Naive thymus-derived CD8-positive, alpha-beta T cell (primary cell): ENCODE measurements at places on chromosomes 6 and 20.
A peak's percentile ranks its signal among the peaks of the same experiment; 100 is the strongest.

DNA sequence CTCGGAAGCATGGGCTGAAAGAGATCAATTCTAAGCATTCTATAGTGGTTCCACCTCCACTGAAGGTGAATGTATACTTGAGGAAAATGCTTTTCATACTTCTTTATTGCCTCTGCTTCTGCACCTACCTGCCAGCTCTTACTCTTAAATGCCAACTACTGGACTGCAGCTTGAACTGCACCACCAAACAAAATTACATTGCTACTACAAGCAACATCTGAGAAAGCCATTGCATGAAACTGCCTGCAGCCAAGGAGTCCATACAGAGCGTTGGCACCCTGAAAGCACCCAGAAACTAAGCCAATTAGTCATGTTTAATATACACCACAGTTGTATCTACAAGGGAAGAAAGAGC lies 440.9 kb downstream of the BTBD3 start:
- no peaks in the 10 kb centered on the region for H3K4me1 ChIP-seq
- no peaks in the 10 kb centered on the region for H3K36me3 ChIP-seq
- no peak for DNase-seq
- H3K4me3 ChIP-seq, result no peak overlapping the region
- H3K27me3 ChIP-seq, result no peaks in the 10 kb centered on the region

GRCh38 chr6:22108199-22108598 lies 188.6 kb downstream of the PRL start:
- DNase-seq, result no peak
- no peaks in the 10 kb centered on the region for H3K4me1 ChIP-seq
- H3K27ac ChIP-seq, result no peak overlapping the region

DNA sequence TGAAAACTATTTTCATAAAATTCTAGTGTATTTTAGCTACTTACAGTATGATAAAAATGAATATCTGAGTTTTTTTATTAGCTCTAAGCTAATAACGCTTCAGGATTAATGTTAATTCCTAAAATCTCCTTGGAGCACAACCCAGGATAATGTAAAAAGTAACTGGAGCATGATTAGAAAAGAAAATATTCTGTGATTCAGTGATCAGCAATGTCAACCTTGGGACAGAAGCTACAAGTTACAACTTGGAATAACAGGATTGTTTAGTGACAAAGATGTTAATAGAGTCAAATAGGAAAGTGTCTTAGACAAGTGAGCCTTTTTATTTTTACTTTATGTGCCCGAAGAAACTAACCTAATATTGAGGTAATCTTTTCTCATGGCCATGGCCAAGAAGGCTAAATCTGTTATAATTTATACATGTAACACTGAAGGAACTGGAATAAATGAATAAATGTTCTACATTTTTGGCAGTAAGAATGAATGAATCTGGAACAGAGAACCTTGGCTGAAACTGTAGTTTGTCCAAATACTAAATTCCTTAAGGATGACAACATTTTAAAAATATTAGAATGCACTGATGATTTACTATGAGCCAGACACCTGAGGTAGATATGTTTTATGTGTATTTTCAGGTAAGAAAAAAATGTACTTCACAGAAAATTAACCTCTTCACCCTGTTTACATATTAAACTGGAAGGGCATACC lies 994.0 kb downstream of the GRIK2 start:
- H3K27me3 ChIP-seq, result no peaks in the 10 kb centered on the region
- H3K36me3 ChIP-seq, result no peaks in the 10 kb centered on the region
- no peak overlapping the region for H3K4me3 ChIP-seq
- H3K4me1 ChIP-seq, result no peaks in the 10 kb centered on the region

- H3K27ac ChIP-seq, result peak overlapping the region; percentile 98
- H3K4me3 ChIP-seq, result peak overlapping the region; percentile 95
- H3K36me3 ChIP-seq, result no peaks in the 10 kb centered on the region
- DNase-seq, result peak; percentile 61
Measured at GRCh38 chr6:26197933-26198721, 110.9 kb downstream of the HFE start.

- DNase-seq, result no peak
- H3K4me1 ChIP-seq, result no peaks in the 10 kb centered on the region
- H3K36me3 ChIP-seq, result no peaks in the 10 kb centered on the region
- no peak overlapping the region for H3K27ac ChIP-seq
Measured at GRCh38 chr6:56664029-56664428, 21.3 kb upstream of the DST start.

- DNase-seq, result no peak
- H3K27ac ChIP-seq, result no peak overlapping the region
- H3K36me3 ChIP-seq, result no peaks in the 10 kb centered on the region
- H3K27me3 ChIP-seq, result no peaks in the 10 kb centered on the region
Measured at GRCh38 chr6:95784869-95785268, 207.5 kb downstream of the MANEA start.

GRCh38 chr20:24160563-24161281 lies 172.1 kb upstream of the GGTLC1 start:
- H3K4me3 ChIP-seq, result no peak overlapping the region
- no peaks in the 10 kb centered on the region for H3K27me3 ChIP-seq
- no peaks in the 10 kb centered on the region for H3K36me3 ChIP-seq
- peak; percentile 12 for DNase-seq

GRCh38 chr6:112618849-112619248 lies 271.7 kb downstream of the RFPL4B start:
- H3K4me1 ChIP-seq, result no peaks in the 10 kb centered on the region
- H3K27me3 ChIP-seq, result no peaks in the 10 kb centered on the region
- no peak overlapping the region for H3K27ac ChIP-seq
- H3K4me3 ChIP-seq, result no peak overlapping the region
- H3K36me3 ChIP-seq, result no peaks in the 10 kb centered on the region

DNA sequence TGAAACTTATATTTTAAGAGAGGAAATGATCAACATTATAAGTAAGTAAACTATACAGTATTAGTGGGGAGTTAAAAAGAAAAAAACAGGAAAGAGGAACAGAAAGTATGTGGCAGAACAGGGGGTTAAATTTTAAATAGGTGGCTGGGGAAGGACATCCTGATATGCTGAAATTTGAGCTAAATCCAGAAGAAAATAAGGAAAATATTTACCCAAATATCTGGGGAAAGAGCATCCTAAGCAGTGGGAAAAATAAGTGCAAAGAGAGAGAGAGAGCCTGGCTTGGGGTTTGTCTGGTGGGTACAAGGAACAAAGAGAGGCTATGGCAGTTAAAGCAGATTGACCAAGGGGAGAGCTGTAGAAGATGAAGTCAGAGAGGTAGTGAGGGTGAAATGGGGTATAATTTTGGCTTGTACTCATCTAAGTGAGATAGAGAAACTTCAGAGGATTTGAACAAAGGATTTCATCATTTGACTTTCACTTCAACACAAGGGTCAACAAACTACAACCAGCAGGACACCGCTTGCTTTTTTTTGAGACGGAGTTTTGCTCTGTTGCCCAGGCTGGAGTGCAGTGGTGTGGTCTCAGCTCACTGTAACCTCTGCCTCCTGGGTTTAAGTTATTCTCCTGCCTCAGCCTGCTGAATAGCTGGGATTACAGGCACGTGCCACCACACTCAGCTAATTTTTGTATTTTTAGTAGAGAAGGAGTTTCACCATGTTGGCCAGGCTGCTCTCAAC lies 328.4 kb upstream of the CNR1 start:
- H3K4me3 ChIP-seq, result no peak overlapping the region
- H3K27me3 ChIP-seq, result peaks cover 32% of the 10 kb centered on the region
- H3K27ac ChIP-seq, result no peak overlapping the region

GRCh38 chr6:168415993-168416530 lies 24.9 kb upstream of the SMOC2 start:
- DNase-seq, result no peak
- H3K4me1 ChIP-seq, result no peaks in the 10 kb centered on the region
- H3K4me3 ChIP-seq, result no peak overlapping the region
- no peaks in the 10 kb centered on the region for H3K36me3 ChIP-seq
- H3K27me3 ChIP-seq, result peaks cover 5% of the 10 kb centered on the region

DNA sequence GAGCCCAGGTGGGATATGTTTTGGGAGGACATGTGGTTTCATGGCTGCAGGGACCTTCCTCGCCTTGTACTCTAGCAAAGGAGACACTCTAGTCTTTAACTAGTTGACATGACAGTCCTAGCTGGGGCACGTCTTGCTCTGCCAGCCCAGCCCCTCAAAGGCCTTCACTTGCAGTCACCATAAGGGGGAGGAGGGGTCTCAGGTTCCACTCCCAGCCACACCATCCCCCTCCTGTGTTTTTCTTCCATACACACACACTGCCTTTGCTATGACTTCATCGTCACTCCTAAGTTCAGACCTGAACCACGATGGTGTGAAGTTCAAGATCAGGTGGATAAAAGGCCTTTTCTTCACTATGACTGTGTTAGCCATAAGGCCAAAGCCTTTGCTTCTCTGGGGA lies 13.5 kb downstream of the ULBP1 start:
- peaks cover 95% of the 10 kb centered on the region for H3K27me3 ChIP-seq
- H3K27ac ChIP-seq, result no peak overlapping the region
- H3K4me3 ChIP-seq, result no peak overlapping the region
- DNase-seq, result no peak
- no peaks in the 10 kb centered on the region for H3K36me3 ChIP-seq
- H3K4me1 ChIP-seq, result no peaks in the 10 kb centered on the region

DNA sequence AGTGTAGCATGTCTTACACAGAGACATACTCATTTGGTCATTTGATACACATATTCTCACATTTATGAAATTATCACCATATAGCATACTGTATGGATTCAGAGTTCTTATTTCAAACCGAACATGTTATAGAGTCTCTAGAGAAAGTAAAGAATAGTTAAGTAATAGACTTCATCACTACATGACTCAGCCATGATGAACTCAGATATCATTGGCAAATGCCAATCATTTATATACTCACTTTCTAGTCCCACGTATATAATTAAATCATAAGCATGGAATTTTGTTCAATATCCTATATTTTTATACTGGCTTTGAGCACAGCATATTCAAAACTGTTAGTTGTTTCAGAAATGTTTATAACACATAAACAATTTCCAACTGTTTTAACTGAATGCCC lies 749.9 kb downstream of the HACE1 start:
- no peaks in the 10 kb centered on the region for H3K36me3 ChIP-seq
- no peaks in the 10 kb centered on the region for H3K27me3 ChIP-seq
- no peaks in the 10 kb centered on the region for H3K4me1 ChIP-seq
- no peak for DNase-seq
- H3K27ac ChIP-seq, result no peak overlapping the region

DNA sequence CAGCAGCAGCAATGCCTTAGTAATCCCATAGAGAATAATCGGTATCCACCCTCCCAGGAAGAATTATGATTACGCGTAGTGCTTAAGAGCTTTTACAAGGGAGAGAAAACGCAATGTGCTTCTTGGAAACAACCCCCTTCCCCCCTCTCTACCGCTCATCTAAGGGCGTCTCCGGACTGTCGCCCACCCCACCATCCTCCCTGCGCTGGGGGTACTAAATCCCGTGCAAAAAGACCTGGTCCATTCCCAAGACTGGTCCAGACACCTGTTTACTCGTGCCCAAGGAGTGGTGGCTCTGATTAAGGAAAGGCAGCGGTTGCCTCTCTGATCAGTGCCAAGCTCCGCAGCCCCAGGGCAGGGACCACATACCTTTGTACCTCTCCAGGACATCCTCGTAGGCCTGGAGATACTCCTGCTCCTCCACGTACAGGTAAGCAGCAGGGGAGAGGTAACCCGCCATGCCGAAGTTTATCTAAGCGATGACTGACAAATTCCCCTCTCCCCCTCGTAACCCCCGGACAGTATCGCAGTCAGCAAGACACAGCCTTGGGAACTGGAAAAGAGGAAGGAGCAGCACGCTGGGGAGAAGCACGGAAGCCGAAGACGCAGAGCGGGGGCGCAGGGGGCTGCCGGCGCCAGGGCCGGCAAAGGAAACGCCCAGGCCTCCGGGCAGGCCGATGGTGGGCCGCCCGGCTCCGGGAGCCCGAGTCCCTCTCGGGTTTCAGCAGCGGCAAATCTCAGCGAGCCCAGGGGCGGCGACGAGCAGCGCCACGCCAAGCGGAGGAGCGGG lies 112.0 kb upstream of the BEND6 start:
- H3K4me3 ChIP-seq, result peak overlapping the region; percentile 83
- H3K4me1 ChIP-seq, result peaks cover 9% of the 10 kb centered on the region
- no peak overlapping the region for H3K27ac ChIP-seq

DNA sequence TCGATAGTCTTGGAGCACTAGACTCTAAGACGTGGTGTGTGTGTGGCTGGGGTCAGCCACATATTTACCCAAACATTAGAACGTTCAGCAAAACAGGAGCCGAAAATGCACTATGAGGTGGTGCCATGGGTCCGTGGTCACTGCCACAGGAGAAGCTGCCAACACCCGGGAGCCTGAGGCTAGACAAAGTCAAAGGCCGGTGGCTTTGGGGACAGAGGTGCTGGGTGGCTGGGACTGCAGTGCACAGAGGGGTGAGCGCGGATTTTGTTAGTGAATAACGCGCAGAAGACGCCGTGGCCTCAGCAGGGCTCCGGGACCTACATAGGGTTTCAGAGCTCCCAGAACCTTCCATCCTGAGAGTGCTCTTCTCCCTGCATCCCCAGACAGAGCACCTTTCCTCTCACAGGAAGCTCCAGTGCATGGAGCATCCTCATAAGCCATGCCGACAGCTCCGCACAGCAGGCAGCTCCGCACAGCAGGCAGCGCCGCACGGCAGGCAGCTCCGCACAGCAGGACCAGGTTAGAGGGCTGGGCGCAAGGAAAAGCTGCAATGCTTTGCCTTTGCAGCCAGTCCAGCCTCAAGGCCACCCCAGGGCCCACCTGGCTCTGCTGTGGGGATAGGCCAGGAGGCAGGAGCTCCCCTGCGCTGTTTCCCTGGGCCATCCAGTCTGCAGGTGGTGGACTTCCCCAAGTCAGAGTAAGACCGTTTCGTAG lies 304.1 kb downstream of the TAF4 start:
- H3K4me3 ChIP-seq, result no peak overlapping the region
- peaks cover 4% of the 10 kb centered on the region for H3K27me3 ChIP-seq
- no peak for DNase-seq
- H3K4me1 ChIP-seq, result no peaks in the 10 kb centered on the region
- H3K27ac ChIP-seq, result no peak overlapping the region

DNA sequence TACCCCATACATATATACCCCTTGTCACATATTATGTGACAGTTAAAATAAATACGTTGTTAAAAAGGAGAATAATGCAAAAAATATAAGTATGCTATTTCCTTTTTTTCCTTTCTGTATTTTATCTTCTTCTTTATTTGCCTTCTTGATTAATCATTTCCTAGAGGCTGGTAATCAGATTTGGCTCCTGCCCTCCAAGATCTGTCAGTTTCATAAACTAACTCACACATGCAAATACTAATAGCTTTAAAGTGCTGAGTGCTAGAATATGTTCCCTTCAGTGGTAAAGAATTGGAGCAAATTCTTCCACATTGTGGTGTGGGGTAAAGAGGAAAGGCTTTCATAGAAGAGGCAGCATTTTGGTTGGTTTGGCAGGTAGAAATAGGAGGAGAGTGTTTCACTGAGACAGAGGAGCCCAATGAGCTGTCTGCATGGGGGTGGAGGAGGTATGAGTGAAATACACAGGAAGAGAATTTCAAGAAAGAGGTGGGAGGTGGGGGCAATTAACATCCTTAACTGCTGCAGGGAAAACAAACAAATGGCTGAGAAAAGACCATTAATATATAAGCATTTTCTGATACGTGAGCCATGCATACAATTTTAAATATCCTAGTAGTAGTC lies 523.9 kb downstream of the BMP2 start:
- no peak for DNase-seq
- H3K27me3 ChIP-seq, result no peaks in the 10 kb centered on the region
- H3K4me3 ChIP-seq, result no peak overlapping the region
- H3K36me3 ChIP-seq, result no peaks in the 10 kb centered on the region
